Suppressor macrophage treated with lipopolysaccharide for 4 hours (primary cell): ENCODE measurements at places on chromosomes 16 and 17.

DNA sequence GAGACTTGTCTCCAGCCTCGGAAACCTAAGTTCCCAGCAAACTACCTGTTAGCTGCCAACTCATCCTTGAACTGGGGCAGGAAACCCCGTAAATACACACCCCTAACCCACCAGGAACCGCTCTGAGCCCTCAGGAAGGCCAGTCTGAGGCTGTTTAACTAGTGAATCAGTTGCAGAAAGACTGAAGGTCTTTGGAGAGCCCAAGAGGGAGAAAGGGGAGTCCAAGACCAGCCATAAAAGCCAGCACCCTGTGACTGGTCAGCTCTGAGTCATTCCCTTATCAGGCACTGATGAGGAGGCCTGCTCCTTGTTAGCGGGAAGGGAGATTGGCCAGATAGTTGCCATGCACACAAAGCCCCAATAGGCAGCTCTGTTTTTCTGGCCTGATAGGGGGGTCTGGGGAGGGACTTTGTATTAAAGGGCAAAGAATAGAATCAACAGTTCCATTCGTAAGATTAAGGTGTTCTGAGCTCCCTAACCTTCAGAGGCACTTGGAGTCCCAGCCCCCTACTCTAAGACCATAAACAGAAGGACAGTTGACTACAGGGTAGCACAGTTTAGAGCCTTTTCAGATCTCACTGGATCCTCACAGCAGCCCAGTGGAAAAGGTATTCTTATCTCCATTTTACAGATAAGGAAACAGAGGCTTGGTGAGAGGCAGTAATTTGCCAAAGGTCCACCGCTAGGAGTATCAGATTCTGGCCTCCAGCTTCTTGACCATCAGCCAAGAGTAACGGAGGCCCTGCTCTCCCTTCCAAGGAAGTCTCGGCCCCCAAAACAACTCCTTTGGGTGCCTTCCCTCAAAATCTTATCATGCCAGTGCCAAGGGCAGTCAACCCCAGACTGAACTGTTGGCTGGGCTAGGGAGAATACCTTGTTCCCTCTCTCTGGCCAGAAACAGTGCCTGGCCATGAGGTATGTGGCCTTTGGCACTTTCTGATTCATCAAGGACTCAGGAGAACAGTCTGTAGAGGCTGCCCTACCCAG, 2.2 kb upstream of the KRT19 start:
- no peak for DNase-seq

GRCh38 chr16:1788708-1789100, 4.8 kb downstream of the IGFALS start:
- DNase-seq, result no peak

GRCh38 chr16:89619840-89620239, 6.4 kb downstream of the DPEP1 start:
- no peak for DNase-seq

DNA sequence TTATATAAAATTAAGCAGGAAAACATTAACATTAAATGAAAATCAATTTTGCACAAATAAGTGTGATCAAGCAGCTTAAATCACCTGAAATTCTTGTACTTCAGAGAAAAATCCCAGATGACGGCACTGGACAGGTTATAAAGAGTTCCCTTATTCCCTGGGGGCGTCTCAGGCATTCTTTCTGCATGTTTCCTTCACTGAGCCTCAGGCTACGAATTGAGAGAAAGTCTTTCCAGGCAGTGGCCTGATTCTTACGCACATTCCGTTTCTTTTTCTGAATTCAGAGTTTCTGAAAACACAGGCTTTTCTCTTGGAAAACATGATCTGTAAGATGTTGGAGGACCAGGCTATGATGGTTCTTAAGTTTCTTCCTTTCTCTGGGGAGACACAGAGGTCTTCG, 22.1 kb upstream of the PITPNM3 start:
- no peak for DNase-seq

DNA sequence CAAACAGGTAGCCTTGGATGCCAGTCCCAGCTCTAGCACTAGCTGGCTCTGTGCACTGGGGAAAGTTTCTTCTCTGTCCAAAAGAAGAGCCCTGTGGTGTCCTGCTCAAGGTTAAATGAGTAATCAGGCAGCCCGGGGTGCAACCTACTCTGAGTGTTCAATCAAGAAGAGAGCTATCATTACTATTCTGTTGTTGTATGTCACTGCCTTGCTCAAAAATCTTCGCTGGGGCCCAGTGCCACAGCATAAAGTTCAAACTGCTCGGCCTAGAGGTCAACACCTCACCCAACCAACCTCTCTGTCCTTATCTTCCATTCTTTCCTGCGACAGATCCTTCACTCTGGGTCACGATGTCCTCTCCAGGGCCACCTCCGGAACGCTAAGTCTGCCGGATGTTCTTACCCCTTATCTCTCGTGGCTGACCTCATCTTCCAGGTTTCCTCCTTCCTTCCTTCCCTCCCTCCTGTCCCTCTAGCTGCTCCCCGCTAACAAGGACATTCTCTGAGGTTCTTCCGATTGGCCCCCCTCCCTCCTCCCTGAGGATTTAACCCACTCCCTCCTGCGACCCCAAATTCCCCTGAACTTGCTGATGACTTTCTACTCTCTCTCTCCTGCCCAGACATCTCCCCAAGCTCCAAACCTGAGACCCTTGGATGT, 4.4 kb downstream of the FDXR start:
- DNase-seq, result no peak

- no peak for DNase-seq
Measured at GRCh38 chr17:2705263-2705662, 6.3 kb downstream of the CLUH start.

GRCh38 chr17:39231091-39231561, 5.4 kb upstream of the STAC2 start:
- no peak for DNase-seq

- DNase-seq, result no peak
Measured at GRCh38 chr17:6638046-6638908, 2.2 kb downstream of the KIAA0753 start.

DNA sequence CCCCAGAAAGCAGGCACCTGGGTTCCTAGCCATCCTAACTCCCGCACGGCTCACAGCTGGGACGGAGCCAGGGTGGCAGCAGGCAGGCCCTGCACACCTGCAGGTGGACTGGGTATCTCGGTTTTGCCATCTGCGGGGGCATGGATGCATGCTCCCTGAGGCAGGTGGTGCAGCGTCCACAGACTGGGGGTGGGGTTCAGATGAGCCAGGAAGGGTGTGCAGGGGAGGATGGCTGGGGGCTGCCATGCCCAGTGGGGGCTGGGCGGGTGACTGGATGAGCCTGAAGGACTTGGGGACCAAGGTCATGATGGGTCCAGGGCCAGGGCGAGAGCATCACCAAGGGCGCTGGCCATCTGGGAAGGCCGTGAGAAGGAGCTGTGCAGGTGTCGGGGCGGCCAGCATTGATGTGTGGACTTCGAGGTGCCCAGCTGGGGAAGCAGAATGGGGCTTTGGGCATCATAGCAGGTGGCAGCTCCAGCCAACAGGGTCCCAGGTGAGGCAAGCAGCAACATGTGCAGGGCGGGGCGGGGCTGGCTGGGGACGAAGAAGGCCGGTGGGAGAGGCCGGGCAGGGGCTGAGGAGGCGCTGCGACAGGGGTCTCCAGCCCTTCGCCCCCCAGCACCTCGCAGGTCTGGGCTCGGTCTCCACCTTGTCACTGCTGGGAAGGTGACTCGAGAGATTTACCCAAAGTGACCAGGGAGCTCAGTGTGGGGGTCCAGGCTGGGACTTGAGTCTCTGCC, 41.0 kb upstream of the ZNF469 start:
- no peak for DNase-seq

GRCh38 chr16:58243528-58244004, 45.7 kb upstream of the CSNK2A2 start:
- DNase-seq, result no peak

DNA sequence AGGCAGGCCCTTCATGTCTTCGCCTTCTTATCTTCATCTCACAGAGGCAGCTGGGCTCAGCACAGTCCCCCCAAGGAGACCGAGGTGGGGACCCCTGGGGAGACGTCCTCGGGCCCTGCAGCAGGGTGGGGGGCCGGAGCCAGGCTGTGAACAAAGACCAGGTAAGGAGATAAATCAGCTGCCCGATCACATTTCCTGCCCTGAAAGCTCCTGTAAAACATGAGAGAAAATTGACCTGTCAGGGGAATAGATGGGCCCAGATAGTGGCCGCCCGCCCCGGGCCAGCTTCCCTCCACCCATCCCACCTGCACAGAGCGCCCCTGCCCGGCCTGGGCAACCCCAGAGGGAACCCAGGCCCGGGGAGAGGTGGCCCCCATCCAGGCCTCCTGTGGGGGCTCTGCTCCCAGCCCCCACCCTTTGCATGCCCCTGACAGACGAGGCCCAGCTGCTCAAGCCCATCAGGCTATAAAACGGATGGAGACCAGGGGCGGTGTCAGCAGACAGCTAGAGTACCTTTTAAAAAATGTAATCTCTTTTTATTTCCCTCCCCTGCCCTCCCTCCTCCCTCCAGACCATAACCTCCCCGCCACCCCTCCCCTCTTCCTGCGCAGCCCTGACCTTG, 18.8 kb upstream of the SLC38A10 start:
- no peak for DNase-seq

- DNase-seq, result no peak
Measured at GRCh38 chr17:2239882-2240430, 63.6 kb downstream of the SMG6 start.

GRCh38 chr16:51353055-51353454, 202.0 kb upstream of the SALL1 start:
- no peak for DNase-seq

DNA sequence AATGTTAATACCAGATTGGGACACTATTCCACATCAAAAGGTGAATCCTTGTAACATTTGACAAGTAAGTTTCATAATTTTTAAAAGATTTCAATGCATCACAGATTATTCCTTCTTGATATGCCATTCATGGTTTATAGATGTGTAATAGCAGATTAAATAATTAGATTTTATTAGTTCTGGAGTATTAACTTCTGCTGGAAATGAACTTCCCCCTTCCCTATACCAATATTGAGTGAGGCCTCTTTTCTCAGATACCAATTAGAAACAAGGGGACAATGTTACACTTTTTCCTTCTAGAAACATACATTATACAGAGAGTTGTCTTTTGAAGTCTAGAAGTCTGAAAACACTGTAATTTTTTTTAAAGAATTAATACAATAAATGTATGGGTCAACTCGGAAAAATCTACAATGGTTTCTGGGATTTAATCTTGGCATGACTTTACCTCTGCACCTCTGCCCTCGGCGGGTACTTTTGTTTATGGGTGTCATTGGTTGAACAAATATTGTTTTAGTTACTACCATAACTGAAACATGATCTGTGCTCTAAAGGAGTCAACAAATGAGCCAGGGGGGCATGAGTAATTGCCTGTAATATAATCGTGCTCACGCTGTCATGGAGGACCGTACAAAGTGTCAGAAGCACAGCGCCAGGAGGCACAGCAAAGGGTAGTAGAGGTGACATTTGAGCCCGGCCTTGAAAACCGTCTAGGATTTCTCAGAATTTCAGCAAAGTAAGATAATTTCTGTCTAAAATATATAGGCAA, 8.2 kb downstream of the LRRC37B start:
- DNase-seq, result no peak

GRCh38 chr17:40914075-40914855, 23.2 kb downstream of the KRT23 start:
- DNase-seq, result no peak

DNA sequence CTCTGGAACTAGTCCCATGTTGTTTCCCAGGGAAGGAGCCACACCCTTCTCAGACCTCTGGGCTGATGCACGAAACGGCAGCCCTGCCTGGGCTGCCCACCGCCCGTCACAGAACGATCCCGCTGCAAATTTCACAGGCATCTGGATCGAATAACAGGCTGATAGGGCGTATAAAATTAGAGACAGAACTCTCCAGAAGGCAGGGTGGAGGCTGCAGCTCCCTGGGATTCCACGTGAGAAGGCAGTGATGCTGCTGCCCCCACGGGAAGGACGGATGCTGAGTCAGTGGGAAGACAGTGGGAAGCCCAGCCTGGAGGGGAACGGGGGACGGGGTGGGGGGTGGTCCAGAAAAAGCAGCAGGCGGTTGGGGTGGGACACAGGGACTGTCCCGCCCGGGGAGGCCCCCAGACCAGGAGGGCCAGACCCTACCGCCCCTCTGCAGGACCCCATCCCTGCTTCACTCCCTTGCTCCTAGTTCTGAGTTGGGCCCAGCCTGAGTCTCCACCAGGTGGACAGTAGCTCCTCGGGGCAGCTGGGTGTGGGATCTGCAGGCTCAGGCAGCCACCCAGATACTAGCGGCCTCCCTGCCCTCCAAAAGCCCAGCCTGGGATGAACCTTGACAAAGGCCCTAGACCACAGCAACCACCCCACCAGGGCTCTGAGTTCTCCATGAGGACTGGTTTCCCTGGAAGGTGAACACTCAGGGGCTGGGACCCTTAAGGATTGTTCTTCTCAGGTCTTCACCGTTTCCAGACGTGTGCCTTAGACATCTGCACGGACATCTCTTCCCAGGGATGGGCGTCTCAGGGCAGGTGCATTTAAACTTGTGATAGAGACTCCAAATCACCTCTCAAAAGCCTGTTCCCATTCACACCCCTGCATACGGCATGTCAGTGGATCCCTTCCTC, 117.8 kb downstream of the METRNL start:
- DNase-seq, result no peak

DNA sequence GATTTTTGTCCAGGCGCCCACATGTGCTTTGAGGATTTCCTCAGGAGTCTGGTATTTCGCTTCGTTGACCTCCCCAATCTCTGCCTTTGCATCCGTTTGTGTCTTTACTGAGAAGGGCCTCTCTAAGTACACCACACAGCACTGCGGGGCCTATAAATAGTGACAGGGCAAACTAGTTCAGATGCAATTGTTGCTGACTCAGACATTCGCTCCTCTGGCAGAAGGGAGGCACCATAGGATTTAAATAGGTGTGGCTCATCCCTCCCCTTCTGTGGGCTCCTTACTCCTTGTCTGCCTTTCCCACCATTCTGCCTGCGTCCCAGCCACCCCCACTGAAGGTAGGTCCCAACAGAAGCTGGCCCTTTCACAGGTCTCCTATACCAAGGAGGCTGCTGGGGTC, 192.3 kb downstream of the SHISA9 start:
- DNase-seq, result no peak

DNA sequence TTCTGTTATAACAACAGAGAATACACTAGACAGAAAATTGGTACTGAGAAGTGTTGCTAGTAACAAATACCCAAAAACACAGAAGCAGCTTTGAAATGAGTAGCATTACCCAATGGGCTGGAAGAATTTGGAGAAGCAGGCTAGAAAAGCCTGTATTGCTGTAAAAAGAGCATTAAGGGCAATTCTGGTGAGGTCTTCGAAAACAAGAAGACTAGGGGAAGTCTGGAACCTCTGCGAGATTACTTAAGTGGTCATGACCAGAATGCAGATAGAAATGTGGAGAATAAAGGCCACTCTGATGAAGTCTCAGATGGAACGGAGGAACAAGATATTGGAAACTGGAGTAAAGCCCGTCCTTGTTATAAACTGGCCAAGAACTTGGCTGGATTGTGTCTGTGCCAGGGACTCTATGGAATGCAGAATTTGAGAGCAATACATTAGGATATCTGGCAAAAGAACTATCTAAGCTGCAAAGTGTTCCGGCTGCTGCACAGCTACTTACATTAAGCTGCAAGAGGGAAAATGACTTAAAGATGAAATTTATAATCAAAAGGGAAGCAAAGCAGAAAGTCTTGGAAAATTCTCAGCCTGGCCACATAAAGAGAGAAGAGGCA, 44.9 kb upstream of the PEMT start:
- no peak for DNase-seq
